LNCaP clone FGC (cell line): ENCODE measurements at places on chromosomes 7 and 10.

DNA sequence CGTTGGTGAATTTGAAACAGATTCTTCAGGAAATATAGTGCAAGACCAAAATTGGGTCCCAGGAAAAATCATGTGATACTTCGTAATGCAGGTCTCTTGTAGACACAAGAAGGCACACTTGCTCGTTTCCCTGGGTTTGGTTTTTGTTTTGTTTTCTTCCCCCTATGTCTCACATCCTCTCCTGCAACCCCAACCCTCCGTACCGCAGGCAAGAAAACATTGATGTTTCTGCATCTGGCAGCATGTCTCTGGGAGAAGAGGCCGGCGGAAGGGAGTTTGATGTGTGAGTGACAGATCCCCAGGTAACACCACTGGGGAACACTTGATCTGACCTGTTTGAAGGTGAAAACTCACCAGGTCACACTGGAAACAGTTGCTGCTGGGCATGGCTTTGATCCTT lies 718.5 kb downstream of the AUTS2 start:
- no peak for DNase-seq

GRCh38 chr7:131381069-131381838 lies 53.6 kb downstream of the MKLN1 start:
- DNase-seq: no peak

DNA sequence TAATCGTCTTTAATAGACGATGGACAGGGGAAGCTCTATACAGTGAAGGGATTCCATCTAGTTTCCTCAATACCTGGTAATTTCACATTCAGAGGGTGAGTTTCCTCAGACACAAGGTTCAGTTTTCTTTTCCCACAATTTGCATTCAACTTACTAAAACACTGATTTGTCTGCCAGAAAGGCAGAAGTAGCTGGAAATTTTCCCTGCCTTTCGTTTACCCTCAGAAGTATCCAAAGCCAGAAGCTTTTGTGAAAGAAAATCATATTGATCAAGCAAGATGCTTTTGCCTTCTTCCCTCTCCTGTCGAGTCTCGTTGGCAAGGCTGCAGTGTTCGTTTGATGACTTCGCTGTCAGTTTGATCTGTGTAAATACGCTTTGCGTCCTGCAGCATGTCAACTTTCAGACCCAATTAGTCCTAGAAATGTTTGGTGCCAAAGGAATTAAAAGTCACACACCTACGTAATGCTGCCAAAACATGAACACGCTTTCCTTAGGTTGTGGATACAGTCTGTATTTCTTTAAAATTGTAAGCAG lies 631.9 kb upstream of the FOXK1 start:
- DNase-seq: no peak

DNA sequence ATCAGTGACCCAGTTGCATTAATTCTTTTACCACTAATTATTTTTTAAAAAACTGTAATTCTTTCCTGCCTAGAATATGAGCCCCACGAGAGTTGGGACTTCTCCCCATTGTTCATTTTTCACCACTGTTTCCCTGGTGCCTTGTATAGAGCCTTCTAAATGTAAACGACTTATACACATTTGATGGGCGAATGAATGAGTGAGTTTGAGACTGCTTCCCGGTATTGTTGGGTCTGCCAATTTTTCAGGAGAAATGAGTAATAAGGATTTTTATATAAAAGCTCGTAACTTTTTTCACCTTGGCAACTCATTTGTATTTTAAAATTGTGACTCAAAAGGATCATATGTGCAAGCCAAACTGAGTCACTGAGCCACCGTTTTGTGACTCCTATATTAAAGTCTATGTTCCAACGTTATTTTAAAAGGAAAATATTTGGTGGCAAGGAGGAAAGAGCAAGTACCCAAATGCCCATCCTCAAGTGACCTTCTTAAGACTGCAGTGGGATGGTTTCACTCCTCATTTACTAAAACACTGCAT lies 621.3 kb downstream of the KCNMA1 start:
- DNase-seq: no peak

- no peak for DNase-seq
Measured at GRCh38 chr10:12406764-12407400, 57.5 kb downstream of the CAMK1D start.

GRCh38 chr7:76254781-76255180 lies 47.7 kb upstream of the HSPB1 start:
- no peak for DNase-seq

GRCh38 chr10:79193694-79194382 lies 125.1 kb downstream of the ZMIZ1 start:
- no peak for DNase-seq

DNA sequence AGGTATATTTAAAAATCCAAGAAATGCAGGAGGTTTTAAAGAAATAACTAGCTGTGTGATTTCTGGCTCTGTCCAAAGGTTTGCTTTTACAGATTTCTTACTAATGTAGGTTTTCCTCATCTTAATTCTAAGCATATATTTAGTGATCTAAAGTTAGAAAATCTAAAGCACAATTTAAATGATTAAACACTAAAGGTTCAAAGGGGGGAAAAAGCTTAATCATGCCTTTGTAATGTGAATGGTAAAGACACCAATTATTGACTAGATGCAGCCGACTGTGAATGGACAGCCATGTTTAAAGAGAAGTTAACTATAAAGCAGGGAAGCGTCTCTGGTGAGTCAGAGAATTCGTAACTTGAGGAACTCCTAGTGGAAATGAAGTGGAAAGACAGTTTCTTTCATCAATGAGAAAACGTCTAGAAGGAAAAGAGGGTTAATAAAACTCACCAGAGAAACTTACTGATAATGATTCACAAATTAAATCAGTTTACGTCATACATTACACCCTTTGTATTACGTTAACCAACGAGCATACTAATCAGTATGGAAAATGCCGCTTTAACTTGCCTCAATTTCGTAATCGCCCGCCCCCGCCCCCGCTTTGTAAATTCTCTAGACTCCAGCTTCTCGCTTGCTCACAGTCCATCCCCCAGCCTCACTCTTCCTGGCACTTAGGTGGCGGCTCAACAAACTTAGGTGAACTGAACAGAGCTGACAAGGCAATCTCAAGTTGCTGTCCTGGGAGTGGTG lies 1.1 kb upstream of the HBP1 start:
- no peak for DNase-seq

DNA sequence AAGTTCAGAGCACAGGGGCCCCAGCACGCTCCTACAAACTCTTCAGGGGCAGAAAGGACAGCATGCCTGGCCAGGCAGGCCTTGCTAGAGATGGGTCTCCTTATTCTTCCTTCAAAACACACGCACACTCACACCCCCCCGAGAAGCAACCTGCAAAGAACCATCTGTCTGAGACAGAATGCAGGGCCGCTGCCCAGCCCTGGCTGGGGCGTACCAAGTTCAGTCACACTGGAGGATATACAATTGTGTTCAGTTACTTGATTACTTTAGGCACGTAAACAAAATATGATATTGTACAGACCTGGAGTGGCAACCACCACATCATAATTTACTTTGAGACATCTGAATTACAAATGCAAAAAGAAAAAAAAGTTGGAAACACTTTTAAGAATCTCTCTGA lies 5.7 kb downstream of the FAM53B start:
- DNase-seq: no peak

- DNase-seq: no peak
Measured at GRCh38 chr10:75029857-75030256, 81.6 kb upstream of the SAMD8 start.

DNA sequence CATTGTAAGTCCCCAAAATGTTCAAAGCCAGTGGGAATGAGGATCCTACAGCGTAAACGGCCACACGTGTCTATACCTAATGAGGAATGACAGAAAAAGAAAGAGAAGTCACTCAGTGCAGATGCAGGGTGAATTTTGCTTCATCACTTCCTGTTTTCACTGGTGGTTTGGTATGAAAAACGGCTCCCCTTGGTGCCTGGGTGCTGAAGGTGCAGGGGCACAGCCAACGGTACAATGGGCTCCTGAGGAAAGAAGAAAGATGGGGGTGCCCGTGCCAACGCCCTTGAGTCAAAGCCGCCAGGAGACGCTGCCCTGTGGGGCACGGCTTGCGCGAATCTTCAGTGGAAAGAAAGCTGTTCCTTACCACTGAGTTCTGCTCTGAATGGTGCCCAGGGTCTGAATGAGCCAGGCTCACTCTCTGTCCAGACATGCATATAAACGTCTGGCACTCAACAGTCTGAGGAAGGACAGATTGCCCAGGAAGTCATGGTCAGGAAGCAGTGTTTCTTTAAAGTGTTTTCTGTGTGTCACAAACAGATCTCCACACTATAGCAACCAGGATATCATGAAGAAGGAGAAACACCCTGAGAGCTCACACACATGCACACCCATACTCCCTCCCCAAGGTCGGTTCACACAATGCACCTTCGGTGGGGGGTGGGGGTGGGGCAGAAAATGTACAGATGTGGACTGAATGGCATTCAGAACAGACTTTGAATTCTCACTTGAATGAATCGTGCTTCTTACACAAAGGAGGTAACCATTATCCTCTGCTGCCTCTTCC lies 105.8 kb downstream of the ELMO1 start:
- DNase-seq: no peak

DNA sequence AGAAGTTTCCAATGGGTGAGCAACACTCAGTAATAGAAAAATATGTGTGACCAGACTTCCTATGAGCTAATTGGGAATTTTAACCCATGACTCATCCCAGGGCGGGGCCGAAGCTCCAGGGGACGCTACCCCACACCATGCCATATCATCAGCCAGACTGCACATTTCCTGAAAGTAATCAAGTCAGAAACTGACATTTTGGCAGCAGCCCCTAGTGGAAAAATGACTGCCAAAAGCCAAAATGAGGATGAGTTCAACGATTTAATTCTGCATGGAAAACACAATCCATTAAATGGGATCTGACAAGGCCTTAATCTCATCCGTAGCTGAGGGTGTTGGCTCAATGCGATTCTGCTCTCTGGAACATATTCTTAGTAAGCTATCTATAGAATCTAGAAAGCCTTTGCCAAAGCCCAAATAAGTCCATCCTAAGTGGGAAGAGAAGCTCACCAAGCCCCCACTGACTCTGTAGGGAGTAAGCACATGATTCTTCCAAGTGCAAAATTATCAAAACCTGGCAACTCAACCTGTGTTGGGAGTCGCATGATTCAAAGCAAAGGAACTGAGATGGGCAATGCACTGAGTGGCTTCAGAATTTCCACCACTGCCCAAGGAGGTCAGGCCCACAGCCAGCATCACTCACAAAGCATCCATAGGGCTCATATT lies 93.1 kb upstream of the PDE1C start:
- no peak for DNase-seq

DNA sequence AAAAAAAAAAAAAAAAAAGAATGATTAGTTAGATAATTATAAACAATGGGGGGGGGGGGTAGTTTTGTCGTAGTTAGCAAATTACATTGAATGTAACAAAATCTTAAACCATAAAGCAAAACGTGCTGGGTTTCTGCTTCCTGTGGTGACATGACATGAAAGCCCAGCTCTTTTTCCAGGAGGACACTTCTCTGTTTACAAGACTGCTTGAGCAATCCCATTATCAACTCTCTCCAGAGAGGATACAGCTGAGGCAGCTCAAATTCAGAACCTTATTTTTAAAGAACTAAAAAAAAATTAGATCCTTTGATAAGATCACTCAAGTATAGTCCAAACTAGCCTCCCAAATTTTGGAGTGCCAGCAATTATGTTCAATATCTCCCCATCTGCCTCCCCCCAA lies 58.6 kb downstream of the ADRB1 start:
- DNase-seq: no peak

- no peak for DNase-seq
Measured at GRCh38 chr10:43237631-43238446, 29.0 kb downstream of the RASGEF1A start.
